ENCODE measurements at places on chromosomes 13 and 19.

- no peak for DNase-seq
These were observed 4.3 kb downstream of the RNU6-9 start for GRCh38 chr19:897442-898039.

DNA sequence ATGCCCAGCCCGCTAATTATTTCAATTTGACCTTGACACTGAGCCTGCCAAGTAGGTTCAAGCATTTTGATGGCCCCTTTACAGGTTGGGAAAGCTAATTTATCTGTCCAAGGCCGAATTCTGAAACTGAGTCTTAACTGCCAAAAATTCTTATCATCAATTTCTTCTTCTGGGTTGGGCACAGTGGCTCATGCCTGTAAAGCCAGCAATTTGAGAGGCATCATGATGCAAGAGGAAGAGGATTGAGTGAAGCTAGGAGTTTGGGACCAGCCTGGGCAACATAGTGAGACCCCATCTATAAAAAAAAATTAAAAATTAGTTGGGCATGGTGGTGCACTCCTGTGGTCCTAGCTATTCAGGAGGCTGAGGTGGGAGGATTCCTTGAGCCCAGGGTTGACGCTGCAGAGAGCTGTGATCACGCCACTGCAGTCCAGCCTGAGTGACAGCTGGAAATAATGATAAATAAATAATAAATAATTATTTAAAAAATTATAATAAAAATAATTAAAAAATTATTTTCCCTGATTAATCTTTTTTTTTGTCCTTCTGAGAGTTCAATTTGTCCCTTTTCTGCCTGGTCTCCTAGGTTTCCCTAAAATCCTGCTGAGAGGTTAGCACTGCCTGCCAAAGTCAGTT is 1.3 kb upstream of the LDLR start:
- DNase-seq, result no peak

DNA sequence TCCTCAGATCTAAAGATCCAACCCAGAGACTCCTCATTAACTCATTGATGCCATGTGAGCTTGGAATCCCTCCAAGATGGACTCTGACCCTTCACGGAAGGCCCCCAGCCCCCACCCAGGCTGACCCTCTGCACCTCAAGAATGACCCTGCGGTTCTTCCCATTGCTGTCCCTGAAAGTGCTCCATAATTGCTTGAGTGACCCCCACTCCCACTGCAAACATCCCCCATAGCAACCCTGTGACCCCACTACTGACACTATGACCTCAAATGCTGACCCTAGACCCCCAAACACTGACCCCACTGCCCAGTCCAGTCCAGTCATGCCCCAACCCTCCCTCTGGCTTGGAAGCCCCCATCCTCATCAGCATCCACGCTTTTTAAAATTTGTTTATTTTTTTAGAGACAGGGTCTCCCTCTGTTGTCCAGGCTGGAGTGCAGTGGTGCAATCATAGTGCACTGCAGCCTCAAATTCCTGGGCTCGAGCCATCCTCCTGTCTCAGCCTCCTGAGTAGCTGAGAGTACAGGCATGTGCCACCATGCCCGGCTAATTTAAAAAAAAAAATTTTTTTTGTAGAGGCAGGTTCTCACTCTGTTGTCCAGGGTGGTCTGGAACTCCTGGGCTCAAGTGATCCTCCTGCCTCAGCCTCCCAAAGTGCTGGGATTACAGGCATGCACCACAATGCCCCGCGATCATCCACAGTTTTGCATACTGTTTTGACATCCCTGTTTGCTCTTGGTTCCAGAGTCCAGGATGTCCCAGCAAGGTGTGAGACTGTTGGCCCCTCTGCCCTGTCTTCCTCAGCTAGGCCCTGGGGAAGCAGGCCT is 855 bp downstream of the LYL1 start:
- DNase-seq, result no peak

DNA sequence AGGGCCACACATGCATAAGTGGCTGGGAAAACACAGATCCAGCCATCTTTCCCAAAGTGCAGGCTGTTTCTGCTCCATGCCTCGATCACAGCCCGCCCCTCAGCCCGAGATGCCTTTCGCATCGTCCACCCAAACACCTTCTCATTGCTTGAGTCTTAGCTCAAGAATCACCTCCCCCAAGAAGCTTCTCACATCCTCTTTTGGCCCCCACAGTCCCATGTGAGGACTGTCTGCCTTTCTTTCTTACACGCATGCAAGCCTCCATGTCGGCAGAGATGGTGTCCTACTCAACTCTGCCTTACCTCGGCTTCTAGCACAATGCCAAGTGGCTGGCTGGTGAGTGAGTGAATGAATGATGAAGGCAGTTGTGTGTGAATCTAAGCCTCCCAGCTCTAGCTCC is 18.1 kb upstream of the GSX1 start:
- DNase-seq, result no peak

GRCh38 chr19:52735734-52736133 is 890 bp upstream of the ZNF611 start:
- no peak for DNase-seq

DNA sequence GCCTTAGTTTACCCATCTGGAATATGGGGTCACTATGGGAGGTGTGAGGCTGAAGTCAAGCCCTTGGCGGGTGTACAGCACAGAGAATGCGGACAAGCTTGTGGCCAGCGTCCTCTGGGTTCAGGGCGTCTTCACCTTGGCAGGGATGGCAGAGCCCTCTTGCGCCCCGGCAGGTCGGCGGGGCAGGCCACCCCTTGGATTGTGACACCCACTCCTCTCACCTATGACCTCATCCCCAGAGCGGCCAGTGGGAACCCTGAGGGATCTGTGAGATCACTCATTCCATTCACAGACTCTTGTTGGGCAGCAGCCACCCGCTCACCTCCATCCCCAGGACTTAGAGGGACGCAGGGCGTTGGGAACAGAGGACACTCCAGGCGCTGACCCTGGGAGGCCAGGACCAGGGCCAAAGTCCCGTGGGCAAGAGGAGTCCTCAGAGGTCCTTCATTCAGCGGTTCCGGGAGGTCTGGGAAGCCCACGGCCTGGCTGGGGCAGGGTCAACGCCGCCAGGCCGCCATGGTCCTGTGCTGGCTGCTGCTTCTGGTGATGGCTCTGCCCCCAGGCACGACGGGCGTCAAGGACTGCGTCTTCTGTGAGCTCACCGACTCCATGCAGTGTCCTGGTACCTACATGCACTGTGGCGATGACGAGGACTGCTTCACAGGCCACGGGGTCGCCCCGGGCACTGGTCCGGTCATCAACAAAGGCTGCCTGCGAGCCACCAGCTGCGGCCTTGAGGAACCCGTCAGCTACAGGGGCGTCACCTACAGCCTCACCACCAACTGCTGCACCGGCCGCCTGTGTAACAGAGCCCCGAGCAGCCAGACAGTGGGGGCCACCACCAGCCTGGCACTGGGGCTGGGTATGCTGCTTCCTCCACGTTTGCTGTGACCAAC is at the start of gene SPACA4:
Gene SPACA4, plus strand, starts transcription at position 280 of the 896 bp plus-strand sequence. Its CDS starts 237 bp downstream, at position 517.
- no peak for DNase-seq

DNA sequence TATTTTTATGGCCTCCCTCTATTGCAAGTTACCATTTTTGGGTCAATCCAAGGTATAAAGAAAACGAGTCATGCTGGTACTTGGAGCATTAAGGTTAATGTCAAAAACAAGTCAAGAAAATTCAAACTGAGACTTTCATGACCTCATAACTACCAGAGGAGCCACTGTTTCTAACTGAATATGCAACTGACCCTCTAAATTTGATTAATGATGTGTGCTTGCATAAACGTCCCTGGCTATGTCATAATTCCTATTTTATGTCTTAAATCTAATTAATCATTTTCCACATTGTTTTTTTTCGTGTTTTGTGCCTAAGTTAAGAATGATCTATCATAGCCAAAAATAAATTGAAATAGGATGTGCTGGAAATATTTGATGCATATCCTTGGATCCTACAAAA is 396.7 kb upstream of the GPC6 start:
- DNase-seq, result no peak

DNA sequence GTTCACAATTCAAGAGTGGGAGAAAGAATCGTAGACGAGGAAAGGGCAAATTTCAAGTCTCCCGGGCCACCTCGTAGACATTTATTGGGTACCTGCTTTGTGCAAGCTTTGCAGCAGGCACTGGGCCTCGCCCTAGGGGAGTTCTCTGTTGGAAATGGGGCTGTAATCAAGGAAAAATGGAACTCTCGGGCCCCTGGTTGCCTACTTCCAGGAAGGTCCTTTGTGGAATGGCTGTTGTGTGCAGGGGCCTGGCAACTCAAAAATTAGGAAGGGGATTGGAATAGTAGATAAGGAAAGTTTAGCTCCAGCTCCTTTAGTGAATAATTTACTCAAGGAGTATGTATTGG is 612 bp downstream of the ZNF526 start:
- no peak for DNase-seq

- no peak for DNase-seq
These were observed 9.2 kb upstream of the ZSCAN22 start for GRCh38 chr19:58317476-58318072.

DNA sequence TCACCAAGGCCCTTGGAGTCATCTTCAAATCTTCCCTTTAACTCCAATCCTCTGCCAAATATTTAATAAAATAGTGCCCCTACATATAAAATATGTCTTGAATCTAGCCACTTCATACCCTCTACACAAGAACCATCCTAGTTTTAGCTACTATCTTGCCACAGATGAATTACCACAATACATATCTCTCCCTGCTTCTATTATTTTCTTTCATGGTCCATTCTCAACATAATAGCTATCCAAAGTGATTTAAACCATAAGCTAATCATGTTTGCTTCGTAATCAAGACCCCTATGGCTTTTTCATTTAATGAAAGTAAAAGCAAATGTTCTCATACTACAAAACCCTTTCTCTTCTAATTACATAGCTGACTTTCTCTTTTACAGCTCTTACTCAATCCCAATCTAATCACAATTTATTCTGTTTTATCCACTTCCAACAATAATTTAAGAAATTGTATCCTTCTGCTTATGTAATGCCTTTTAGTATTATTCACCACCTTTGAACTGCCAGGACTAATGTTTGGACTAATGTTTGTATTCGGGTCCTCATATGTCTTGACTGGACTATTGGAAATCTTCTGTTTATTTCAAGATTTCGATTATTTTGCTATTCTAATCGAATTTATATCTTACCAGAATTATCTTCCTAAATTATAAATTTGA is 412.0 kb downstream of the SLITRK1 start:
- no peak for DNase-seq

DNA sequence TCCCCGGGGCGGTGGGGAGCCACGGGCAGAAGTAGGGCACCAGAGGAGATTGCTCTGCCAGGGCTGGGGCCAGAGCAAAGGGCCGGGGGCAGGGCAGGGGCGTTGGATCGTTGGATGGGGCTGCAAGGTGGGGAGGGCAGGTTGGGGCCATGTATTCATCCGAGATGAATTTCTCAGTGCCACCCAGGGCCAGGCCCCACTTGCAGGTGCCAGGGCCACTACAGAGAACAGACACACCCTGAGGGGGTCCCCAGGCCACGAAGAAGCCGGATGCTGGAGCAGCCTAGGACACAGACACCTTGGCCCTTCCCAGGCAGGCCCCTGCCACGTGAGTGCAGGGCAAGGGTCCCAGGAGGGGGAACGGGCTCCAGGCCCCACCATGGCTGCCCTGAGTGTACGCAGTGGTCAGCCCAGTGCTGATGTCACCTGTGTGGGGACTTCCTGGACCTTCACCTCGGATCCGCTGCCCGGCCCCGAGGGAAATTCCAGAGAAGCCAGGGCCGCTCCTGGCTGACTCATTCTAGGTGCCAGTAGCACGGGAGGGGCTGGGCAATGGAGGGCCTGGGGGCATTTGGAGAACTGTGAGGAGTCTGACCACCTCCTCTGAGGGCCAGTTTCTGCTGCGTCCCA is 9.6 kb upstream of the SBNO2 start:
- DNase-seq, result no peak

DNA sequence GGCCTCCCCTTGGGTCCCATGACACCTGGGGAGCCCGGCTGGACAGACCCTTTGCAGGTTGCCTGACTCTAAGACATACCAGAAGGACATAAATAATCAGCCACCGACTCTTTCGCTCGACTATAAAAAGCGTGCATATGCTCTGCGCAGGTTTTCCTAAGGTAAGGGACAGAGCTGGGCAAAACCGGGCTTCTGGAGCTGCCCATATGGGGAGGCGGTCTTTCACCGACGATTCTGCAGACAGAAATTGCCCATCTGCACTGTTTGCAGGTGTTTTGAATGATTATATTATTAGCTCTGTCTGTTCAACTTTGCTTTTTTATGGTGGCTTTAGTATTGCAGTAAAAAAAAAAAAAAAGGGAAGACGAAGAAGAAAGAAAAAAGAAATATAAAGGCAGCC is 347.2 kb downstream of the TSHZ3 start:
- DNase-seq, result no peak

DNA sequence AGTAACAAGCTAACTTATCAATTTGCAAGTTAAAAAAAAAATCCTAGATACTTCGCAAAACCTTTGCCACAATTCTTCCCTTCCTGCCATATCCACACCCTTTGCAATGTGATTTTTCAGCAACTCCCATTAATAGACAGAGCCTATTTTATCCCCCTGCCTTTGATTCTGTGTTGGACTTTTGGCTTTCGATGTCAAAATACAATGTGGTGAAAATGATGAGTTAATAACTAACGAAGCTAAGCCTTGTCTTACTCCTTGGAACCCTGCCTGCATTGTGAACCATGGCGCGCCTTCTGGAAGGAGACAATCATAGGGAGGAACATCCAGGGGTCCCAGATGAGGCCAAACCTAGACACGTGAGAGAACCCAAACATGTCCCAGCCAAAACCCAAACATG is 6.4 kb downstream of the CYP4F2 start:
- DNase-seq, result no peak

DNA sequence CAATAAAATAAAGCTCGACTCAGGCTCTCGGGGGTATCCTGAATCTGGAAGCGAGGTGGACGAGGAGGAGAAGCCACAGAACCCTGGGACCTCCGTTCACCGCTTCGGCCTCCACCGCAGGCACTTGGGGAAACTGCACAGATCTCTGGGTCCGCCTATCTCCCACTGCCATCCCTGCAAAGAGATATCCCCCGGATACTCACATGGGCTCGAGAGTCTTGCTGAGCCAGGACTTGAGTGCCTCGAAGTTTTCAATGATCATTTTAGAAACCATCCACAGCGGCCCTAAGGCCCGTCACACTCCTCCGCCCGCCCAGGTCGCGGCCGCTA is 589 bp downstream of the RBM26 start:
- DNase-seq, result no peak

Measured in caudate nucleus (tissue), 63 donors.